ENCODE measurements at places on chromosomes 13 and 19.

- peak; percentile 59 for DNase-seq
Measured at GRCh38 chr19:41541990-41542584, 33.9 kb upstream of the CEACAM21 start.

GRCh38 chr13:20901668-20902437 is 693 bp downstream of the XPO4 start:
- peak; percentile 2 for DNase-seq

DNA sequence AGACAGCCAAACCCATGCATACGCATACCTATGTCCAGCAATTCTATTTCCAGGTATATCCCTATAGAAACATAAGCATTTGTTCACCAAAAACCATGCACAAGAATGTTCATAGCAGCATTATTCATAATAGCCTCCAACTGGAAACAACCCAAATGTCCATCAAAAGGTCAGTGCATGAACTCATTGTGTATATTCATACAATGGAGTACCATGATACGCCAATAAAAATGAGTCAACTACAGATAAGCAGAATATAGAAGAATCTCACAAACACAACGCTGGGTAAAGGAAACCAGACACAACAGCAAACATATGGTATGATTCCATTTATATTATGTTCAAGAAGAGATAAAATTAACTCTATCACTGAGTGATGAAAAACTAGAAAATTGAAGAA is 23.8 kb downstream of the DEDD2 start:
- no peak for DNase-seq

DNA sequence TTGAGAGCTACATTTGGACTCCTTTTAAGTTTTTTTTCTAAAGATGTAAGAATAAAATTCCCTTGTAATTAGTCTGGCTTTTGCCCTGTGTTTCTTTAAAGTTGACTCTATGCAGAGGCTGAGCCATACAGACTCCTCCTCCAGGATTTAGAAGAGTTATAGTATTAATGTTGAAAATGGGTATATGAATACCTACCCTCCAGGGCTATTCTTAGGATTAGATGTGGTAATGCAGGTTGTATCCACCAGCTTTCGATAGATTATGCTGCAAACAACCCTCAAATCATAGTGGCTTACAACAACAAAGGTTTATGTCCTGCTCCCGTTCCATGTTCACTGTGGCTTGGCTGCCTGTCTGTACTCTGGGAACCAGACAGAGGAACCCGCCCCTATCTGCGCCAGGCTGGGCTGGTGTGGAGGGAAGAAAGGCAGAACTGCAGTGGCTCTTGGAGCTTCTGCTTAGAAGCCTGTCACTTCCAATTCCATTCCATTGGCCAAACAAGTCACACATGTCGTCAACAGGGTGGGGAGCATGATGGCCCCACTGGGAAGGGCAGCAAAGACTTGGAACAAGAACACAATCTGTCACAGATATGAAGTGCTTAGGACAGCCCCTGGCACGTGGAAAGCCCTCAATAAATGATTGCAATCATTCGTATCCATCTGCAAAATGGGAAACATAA is 290.8 kb downstream of the FOXO1 start:
- no peak for DNase-seq

GRCh38 chr13:68050761-68051160 is 820.6 kb upstream of the PCDH9 start:
- DNase-seq, result no peak

- no peak for DNase-seq
Measured at GRCh38 chr13:101155920-101156319, 260.4 kb downstream of the NALCN start.

DNA sequence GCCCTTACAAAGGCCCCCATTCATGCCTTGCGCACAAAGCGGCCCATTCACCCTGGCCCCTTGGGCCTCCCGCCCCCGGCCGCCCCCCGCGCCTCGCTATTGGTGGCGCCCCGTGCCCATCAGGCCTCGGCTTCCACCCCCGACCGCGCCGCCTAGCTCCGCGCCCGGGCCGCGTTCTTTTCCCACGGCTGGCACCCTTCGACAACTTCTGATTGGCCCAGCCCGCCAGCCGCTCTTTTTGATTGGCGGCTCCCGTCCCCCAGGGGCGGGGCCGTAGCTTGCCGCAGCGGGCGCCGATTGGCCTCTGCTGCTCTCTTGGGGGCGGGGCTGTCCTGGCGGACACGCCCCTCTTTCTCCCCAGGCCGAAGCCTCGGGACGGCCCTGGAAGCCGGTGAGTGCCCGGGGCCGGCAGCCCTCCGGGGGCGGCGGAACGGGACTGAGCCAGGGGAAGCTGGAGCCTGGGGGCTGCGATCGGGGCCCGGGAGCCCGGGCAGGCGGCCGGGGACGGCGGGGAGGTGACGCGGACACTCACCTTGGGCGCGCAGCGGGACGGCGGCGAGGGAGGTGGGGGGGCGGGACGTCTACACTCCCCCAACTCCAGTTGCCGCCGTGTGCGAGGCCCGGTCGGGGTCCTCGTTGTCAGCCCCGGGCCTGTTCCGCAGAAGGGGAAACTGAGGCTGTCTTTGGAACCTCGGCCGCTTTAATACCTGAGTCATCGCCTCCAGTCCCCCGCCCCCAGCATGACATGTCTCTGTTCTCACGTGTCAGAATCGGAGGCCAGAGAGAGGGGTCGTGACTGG is at the start of gene MYH14:
Gene MYH14 (plus strand): TSS at position 342 of the 800 bp plus-strand sequence. CDS start 6,744 bp downstream, outside the sequence.
- DNase-seq, result peak; percentile 88

GRCh38 chr13:40024967-40025714 is 369.7 kb downstream of the COG6 start:
- DNase-seq, result no peak

DNA sequence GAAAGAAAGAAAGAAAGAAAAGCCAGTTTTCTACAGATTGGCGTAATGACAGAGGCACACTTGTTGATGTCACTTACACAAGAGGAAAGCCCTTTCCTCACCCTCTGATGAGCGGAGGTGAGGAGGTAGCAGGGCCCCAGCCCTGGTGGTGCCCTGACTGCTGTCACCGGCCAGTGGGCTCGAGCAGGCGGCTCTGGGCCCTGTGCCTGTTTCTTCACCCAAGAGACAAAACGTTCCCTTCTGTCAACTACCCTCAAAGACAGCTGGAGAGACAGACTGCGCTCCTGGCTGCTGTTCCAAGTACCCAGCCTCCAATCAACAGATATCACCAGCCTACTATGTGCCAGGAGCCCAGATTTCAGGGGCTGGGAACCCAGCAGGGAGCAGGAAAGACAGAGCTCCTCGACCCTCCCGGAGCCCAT is 10.1 kb downstream of the EPS15L1 start:
- DNase-seq, result no peak

All from NCI-H1105 (cell line).